ENCODE measurements at places on chromosomes 4 and X.

GRCh38 chr4:107897823-107898222 is 33.5 kb upstream of the CYP2U1 start:
- DNase-seq, result no peak

GRCh38 chr4:85833302-85833701 is 358.4 kb downstream of the ARHGAP24 start:
- peak; percentile 78 for DNase-seq

DNA sequence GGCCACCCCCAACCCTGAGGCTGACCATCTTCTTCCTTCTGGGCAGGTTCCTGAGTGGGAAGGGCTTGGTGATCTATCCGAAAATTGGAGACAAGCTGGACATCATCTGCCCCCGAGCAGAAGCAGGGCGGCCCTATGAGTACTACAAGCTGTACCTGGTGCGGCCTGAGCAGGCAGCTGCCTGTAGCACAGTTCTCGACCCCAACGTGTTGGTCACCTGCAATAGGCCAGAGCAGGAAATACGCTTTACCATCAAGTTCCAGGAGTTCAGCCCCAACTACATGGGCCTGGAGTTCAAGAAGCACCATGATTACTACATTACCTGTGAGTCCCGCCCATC is 9.7 kb downstream of the EFNB1 start:
- DNase-seq, result no peak

GRCh38 chr4:140297221-140297570 is 76.2 kb upstream of the SCOC start:
- DNase-seq, result peak; percentile 56

DNA sequence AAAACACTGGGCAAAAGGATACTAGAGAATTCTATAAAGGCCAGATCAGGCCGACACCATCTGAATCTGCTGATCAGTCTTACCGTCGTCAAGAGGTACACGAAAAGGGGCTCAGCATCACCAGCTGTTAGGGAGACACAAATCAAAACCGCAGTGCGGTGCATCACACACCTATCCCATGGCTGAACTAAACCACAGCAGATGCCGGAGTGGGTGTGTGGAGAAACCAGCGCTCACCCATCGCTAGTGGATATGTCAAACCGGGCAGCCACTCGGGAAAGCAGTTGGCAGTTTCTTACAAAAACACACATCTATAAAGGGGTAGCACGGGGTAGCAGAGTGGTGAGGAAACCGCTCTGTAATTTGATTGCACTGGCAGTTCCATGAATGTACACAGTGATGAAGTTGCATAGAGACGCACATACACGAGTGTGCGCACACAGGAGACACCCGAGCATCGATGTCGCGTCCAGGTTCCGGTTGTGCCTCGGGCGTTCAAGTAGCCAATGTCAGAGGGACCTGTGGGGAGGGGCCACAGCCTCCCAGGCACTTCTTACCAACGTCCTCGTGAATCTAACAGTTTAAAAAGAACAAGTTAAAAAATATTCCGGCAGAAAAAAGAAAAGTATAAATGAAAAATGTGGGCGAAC is 23.1 kb upstream of the CCNQ start:
- no peak for DNase-seq

GRCh38 chrX:50430917-50431575 is 39.6 kb downstream of the DGKK start:
- no peak for DNase-seq

DNA sequence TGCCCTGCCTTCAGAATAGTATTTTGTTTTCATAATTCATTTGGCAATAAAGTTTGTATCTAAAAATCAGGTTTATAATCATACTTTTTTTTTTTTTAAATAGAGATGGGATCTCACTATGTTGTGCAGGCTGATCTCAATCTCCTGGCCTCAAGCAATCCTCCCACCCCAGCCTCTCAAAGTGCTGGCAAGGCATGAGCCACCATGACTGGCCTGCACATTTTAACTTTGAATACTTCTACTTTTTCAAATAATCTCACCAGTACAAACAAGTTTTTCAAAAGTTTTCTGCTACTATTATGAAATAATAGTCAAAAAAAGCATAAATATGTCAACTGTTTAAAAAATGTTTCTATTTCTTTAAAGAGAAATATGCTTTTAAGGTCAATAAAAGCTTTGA is 69.6 kb upstream of the GPR34 start:
- no peak for DNase-seq

GRCh38 chr4:3252480-3252828 is 3.5 kb downstream of the MSANTD1 start:
- DNase-seq, result no peak

DNA sequence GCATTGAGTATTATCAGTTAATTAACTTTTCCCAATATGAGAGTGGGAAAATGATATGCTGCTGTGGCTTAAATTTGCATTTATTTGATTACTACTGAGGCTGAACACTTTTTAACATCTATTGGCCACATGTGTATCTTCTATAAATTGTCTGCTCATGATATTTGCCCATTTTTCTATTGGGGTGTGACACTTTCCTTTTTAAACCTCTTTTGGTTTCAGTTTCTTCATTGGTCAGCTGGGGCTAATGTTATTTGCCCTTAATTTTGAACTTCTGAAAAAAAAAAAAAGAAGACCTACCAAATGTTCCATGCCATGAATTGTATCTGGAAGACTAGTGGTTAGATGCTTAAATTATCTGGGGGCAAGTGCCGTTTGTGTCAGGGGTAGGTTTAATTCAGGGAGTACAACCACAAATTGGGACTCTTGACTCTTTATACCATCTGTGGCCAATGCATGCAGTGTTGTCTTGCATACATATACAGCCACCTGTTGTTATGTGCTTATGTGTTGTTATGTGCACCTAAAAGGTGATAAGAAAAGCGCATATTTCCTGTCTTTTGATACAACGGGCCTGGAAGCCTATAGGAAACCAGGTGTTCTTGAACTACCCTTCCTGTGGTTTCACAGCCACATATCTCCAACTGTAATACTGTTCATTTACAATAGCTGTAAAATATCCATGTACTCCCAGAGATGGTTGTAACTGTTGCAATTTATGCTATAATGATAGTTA is 49.0 kb downstream of the SH2D1A start:
- DNase-seq, result no peak

DNA sequence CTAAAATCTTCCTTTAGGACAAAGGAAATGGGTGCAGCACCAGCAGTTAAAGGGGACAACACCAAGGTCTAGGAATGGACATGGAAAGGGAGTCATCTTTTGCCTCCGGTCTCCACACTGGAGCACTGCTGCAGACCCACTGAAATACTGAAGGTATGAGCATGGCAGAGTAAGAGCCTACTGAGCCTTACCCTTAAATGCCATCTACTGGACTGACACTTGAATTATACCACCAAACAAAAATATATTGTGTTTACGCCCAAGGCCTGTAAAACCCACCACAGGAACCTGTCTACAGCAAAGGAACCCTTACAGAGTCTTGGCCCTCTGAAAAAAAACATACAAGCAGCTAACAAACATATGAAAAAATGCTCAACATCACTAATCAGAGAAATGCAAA is 443.4 kb downstream of the CCSER1 start:
- no peak for DNase-seq

GRCh38 chr4:186148336-186148975 is 42.9 kb upstream of the CYP4V2 start:
- DNase-seq, result no peak

- no peak for DNase-seq
These were observed 171.1 kb upstream of the CXCL13 start for GRCh38 chr4:77434299-77435092.

DNA sequence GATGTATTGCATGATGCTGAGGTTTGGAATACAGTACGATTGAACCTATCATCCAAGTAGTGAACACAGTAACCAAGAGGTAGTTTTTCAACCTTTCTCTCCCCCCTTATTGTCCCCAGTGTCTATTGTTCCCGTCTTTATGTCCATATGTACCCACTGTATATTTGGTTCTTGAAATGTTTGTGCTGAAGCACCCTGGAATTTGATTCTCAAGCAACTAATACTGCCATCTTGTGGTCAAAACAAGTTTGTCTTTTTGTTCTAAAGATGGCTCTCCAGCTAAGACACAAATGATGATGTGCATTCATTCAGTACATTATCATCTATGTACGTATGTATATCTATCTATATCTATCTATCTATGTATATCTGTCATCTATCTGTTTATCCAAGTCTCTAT is 33.5 kb upstream of the DCX start:
- DNase-seq, result peak; percentile 53

DNA sequence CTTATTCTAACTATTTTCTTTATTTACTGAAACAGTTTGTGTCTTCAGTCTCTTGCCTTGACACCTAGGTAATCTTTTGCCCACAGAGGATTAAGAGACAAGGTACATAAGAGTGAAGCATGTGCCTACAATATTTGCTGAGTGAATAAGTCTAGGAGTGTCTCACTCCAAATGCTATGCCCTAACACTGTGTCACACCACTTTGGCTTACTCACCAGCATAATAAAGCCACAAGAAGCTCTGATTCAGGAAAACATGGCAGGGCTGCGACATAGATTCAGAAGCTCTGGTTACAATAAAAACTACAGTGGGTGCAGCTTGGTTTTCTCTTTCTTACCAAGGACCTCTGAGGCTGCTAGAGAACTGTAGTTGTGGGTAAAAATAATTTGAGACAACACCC is 127.1 kb downstream of the RBM46 start:
- no peak for DNase-seq
